Fibroblast of lung (primary cell): ENCODE measurements at places on chromosomes 3 and 15.

DNA sequence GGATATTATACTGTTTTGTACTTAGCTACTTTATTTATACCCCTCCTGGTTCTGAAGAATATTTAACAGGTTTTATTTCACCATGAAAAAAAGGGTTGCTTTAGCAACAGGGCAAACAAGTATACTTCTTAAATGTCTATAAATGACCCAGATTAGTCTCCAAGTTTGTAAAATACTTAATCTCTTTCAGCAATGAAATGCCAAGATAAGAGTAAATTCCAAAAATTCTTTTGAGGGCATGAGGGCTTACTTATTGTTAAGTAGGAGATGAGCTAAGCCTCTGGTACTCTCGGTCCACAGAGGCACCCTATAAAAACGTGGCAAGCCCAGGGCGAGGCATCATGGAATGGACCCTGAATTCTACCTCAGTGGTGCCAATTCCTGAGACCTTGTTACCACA, 264.8 kb upstream of the NSMCE3 start:
- DNase-seq = no peak

DNA sequence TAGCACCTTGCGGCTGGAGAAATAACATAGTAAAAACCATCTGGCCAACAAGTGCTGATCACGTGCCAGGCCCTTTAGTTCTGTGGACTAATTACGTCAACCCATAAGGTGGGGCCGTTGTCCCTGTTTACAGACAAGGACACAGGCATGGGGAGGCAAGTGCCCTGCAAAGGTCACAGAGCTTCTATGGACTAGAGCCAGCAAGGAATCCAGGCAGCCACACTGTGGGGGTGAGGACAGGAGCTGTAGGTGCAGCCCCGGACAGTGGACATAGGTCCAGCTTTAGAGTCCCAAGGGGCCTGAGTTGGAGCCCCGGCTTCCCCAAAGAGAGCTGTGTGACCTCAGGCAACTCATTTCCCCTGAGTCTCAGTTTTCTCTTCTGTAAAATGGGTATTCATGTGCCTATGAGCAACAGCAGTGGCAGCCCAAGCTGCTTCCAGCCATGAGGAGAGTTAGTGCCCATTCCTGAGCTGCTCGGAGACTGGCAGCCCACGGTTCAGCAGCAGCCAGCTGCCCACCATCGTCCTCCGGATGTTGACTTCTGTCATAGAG, 13.9 kb downstream of the CHST13 start:
- no peak for DNase-seq

GRCh38 chr3:122094125-122094524, 39.0 kb downstream of the CD86 start:
- DNase-seq = no peak

GRCh38 chr3:197546307-197547085, 9.3 kb downstream of the BDH1 start:
- no peak for DNase-seq

GRCh38 chr3:76582632-76583378, 457.1 kb upstream of the ROBO2 start:
- no peak for DNase-seq

- DNase-seq = no peak
These were observed 1777.1 kb downstream of the OTOL1 start for GRCh38 chr3:163273694-163274093.

DNA sequence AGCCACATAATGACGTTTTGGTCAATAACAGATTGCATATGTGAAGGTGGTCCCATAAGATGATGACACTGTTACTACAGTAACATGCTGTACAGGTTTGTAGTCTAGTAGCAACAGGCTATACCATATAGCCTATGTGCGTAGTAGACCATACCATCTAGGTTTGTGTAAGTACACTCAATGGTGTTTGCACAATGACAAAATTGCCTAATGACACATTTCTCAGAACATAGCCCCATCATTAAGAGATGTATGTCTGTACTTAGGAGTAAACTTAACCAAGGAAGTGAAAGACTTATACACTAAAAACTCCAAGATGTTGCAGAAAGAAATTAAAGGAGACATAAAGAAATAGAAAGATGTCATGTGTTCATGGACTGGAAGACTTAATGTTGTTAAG, 66.2 kb downstream of the RPLP1 start:
- DNase-seq = no peak

DNA sequence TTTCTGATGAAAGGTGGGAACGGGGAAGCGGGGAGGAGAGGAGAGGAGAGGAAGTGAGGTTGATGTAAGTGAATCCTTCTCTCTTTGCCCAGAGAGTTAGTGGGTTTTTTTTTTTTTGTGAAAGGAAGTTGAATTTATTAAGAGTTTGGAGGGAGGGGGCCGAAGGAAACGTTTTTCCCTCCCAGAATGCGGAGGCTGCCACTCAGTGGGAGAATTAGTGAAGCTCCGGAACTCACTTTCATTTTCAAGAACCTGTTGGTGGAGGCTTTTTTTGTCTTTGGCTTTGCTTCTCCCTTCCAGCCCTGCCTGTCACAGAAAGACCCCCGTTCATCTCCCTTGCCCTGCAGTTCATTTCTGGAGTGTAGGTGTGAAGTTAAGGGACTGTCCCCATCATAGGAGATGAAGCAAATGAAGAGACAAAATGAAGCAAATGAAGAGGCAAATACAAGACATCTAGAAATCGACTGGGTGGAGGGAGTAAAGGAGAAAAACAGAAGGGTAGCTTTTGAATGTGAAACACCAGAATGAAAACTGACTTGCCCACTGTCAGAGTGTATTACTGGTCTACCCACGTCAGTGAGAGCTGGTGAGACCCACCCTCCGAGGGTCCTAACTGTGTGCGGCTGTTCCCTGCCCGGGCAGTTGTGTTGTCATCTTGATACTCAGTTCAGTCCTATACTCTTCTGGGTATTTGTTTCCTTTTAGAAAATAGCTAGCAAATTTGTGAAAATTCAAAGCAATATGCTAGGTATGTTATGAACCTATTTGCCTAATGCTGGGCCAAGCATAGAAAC, 91.5 kb downstream of the ITPR1 start:
- peak; percentile 72 for DNase-seq

- DNase-seq = no peak
These were observed 260.0 kb downstream of the FOXP1 start for GRCh38 chr3:71323558-71323957.

- no peak for DNase-seq
These were observed 47.3 kb downstream of the BDH1 start for GRCh38 chr3:197508461-197508860.

DNA sequence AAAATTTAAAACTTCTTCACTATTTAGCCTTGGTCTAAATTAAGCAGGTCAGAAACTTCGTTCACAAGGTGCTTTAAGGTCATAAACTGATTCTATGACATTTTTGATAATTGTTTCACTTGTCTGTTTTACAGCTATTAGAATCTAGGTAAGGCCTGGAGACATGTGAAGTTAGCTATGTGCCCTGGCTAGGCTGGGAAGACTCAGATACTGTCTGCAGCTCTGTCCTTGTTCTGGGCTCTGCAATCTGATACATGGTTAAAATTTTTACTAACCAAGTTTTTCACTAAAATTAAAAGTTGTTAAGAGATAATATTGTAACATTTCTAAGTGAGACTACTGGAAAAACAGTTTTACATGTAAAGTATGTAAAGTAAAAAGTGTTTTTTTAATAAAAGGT, 479.6 kb upstream of the EPHA6 start:
- DNase-seq = no peak

DNA sequence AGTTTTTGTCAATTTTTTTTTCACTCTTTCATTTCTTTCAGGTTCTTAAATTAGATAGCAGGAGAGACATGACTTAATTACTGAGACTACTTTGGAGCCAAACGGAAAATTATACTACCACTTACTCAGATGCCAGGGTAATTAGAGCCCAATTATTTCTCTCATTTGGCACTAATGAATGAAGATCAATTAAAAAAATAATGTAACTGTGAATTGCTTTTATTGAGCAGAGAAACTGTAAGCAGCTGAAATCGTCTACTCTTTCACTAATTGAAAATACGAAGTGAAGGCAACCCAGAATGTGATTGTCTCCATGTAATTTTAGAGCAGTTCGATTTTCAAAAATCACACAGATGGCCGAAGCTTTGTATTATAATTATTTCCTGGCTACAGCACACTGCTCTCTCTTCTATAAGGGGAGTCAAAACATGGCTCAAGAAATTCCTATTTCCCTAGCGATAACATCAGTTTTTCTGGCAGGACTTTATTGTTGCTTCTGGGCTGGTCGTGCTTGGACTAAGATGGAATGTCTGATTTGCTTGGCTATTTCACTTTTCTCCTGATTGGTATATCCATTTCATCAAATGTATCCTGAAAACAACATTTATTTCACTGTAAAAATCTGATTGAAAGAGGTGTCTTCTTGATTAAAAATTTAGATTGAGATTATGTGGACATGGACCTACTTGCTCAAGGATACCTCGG, 55.8 kb upstream of the PDZRN3 start:
- no peak for DNase-seq

DNA sequence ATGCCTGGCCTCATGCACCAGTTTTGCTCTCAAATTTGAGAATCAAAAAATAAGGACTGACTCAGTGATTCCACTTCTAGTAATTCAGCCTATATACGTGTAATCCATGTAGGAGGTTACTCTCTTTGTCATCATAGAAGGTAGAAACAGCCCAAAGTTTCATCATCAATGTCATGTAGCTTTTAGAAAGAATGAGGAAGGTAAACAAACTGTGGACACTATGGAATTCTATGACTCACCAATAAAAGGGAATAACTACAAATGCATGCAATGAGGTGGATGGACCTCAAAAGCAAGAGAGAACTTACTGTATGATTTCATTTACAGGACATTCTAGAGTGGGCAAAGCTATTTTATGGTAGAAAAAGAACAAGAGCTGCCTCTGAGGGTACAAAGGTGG, 93.2 kb upstream of the LRIG1 start:
- DNase-seq = peak; percentile 98

DNA sequence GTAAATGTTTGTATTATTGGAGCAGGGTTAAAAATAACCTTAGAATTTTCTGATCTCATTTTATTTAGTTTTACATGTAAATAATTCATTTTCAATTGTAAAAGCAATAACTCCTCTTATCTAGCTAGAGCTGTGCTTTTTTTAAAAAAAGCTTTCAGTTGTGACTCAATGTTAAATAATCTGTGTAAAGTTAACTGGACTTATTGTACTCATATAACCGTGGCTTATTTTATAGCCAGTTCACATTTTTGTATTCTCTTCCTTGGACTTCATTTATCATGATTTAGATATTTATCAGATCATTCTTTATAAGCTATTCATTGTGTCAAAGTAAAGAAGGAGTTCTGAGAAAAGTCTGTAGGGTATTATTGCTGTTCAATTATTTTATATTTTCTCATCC, 435.6 kb downstream of the CADM2 start:
- DNase-seq = no peak

- DNase-seq = peak; percentile 1
These were observed 769.5 kb downstream of the GRM7 start for GRCh38 chr3:7630351-7630911.

DNA sequence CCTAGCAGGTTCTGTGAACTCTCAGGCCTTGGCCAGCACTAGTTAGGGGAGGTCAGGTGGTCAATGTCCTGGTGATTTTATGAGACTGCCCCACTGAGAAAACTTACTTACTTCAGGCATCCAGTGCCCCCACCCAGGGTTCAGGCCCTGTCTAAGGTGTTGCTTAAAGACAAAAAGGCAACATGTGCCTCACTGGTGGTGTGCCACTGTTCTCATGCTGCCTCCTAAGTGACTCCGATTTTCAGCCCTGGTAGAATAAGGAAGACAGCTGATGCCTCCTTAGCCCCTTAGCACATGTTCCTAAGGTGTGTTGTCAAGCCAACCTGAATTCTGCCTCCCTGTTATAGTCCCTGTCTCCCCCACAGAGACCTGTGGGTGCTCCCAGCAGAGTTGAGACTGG, 5.3 kb downstream of the RBM15B start:
- no peak for DNase-seq

- no peak for DNase-seq
These were observed 1497.6 kb downstream of the OTOL1 start for GRCh38 chr3:162994165-162994564.

DNA sequence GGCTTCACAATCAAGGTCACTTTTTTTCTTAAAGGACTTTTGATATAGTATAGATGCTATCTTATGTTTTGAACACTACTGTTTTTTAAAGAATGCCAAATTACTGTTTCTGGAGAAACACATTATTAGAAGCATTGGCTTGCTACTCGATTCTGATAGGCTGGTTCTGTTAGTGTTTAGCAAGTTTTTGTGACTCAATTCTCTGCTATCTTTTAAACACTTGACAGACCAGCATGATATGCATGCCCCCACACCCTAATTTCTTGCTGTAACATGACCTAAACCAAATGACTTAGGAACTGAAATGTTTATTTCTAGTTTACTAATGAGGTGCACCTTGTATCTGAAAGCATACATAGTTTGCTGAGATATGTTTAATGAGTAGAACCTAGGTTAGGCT, 5.5 kb upstream of the IL20RB start:
- DNase-seq = peak; percentile 49

- DNase-seq = no peak
These were observed 7.7 kb downstream of the CAPN3 start for GRCh38 chr15:42367041-42367440.

- no peak for DNase-seq
These were observed 28.8 kb upstream of the RYK start for GRCh38 chr3:134279466-134279865.

DNA sequence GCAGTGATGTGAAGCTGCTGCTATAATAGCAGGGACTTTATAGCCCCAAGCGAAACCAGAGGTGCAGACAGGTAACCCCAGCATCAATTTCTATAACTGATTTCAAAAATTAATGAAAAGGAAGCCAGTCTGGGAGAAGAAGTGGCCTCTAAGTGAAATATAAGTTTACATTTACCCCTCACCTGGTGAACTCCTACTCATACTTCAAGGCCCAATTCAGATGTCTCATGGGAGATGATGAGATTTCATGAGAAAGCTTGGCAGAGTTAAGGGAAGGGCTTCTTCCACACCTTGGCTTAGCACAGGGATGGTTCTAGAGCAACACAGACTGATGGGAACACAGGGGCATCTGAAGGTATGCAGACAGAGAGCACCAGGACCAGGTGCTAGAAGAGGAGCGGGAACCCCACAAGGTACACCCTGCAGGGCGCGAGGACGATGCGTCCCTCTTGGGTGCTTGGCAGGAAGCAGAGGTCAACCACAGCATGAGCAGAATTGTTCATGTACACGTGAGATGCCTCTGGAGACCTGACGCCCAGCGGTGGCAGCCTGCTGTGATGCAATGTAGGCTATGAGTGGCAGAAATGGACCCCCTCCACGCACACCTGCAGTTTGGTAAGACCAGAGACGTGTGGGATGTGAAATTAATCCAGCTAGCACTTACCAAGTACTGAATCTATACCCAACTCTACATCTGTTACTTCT, 102.9 kb downstream of the SRGAP3 start:
- no peak for DNase-seq

GRCh38 chr15:92009162-92009561, 155.7 kb downstream of the SLCO3A1 start:
- no peak for DNase-seq

GRCh38 chr15:28037969-28038590, 61.0 kb downstream of the OCA2 start:
- no peak for DNase-seq

GRCh38 chr3:47227678-47228077, 54.9 kb downstream of the KIF9 start:
- no peak for DNase-seq

- no peak for DNase-seq
These were observed 11.9 kb upstream of the PARL start for GRCh38 chr3:183896610-183897009.
